Stimulated activated CD4-positive, alpha-beta T cell treated with anti-CD3 and anti-CD28 coated beads, TNF-alpha, amount 100 ng/mL, for 4 hours (primary cell): ENCODE measurements at places on chromosomes 3 and 15.

DNA sequence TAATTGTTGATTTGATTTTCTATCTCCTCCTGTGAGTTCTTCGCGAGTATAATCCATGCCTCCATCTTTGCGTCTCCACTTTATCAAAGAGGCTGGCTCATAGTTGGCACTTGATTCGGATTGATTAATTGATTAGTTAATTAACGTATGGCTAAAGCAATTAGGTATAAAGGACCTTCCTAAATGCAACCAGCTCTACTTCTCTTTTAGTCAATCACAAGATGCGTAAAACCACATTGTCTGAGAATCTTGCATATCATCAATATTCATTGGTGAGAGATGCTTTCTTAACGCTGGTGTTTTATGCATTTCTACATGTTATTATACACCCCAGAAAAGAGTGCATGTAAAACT is 56.4 kb upstream of the NR2F2 start:
- no peak for DNase-seq

- no peak for DNase-seq
Measured at GRCh38 chr3:178022599-178022998, 513.6 kb upstream of the KCNMB2 start.

DNA sequence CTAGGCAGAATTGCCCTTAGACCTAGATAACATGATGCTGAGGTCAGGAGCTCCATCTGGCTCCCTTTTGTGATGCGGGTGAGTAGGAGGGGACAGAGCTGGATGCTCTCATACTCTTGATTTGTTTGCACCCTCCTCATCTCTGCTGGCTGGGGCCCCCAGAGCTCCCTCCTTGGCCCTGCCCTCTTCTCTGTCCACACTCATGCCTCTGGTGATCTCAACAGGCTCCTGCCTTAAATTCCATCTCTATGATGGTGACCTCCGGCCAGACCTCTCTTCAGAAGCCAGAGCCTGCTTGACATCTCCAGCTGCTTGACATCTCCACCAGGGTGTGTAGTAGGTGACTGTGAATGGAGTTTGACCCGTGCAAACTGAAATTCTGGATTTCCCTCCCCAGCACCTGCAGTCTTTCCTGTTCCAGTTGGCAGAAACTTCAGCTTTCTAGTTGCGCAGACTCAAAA is 4.3 kb upstream of the FGD5 start:
- DNase-seq = no peak

GRCh38 chr15:78617076-78617475 is 3.7 kb downstream of the CHRNA3 start:
- DNase-seq = no peak

GRCh38 chr3:14428087-14429033 is 26.0 kb downstream of the SLC6A6 start:
- no peak for DNase-seq

DNA sequence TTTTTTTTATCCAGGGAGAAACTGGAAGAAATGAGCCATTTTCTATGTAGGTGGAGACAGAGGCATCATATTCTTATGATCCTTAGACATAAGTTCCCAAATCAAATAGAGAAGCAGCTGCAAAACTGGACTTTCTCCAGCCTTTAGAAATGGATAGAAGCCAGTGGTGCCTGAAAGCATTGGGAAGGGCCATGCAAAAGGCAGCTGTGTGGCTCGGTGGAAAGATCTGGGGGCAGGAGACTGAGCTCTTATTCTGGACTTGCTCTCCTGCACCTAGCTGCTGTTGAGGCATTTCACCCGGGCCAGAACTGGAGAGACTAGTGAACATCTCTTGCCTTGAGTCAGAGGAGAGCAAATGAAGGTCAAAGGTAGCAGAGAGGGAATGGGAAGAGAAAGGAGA is 73.1 kb downstream of the TFG start:
- no peak for DNase-seq

DNA sequence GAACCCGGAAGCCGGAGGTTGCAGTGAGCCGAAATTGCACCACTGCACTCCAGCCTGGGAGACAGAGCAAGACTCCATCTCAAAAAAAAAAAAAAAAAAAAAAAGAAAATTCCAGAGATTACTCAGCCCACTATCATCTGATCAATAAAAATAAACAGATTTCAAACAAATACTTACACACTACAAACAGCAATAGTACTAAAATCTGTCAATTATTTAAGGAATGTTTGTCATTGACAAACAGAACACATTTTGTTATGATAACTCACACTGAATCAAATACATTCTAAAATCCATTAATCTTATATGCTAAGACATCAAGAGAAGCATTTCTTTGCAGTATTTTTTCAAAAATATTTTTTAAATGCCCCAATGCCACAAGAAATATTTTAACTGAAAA is 7.6 kb downstream of the MYO9A start:
- no peak for DNase-seq

DNA sequence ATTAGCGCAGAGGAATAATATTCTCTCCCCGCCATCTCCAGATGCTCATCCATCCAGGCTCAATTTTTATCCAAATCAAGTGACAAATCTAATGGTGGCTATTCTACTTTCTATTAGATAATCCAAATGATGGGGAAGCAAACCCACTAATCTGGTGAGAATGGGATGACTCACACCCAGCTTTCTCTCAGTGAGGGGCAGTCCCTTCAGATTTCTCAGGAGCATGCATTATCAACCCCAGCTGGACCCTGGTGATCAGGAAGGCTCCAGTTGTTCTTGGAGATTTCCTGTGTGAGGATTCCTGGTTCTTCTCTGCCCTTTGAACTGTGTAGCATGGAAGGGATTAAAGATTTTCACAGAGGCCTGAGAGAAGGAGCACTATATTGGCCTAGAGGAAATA is 358.0 kb downstream of the WDR72 start:
- DNase-seq = no peak

DNA sequence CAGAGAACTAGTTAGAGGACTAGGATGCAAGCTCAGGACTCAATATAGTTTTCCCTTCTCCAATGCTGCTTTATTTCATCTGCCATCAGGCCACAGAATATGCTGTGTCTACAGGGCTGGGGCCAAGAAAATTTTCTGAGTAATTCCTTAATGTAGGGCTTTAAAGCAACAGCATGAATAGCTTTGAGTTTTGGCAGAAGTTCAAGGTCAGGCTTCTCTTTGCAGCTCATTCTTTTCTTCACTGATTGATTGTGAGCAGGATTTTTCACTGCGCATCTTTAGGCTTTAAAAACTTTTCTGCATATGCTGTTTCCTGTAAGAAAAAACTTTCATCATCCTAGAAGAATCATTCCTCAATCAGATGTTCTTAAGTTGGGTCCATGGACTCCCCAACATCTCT is 4.6 kb downstream of the TMEM108 start:
- no peak for DNase-seq

DNA sequence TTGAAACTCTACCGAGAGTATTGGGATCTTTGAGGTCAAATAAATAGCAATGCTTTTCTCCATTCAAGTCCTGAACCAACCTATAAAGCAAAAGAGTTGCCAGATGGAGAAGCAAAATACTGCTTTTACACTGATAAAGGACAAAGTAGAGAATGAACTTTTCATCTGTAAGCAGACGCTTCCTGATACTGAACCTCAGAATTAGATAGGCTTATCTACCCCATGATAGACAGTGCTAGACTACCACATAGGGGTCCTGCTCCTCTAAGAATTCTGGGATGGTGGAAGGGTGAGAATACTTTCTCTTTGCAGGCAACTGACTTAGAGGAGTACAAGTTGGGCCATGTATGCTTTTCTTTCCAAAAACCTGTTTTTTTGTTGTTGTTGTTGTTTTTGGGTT is 9.5 kb downstream of the SAXO2 start:
- no peak for DNase-seq

- DNase-seq = no peak
Measured at GRCh38 chr3:72303926-72304325, 519.0 kb upstream of the PROK2 start.

GRCh38 chr15:80418892-80419537 is 14.8 kb downstream of the ARNT2 start:
- DNase-seq = no peak

- no peak for DNase-seq
Measured at GRCh38 chr15:48315041-48315440, 16.2 kb upstream of the DUT start.

GRCh38 chr15:78978601-78979179 is 33.8 kb upstream of the CTSH start:
- DNase-seq = no peak

- no peak for DNase-seq
Measured at GRCh38 chr3:59658274-59658673, 608.4 kb upstream of the CFAP20DC start.

DNA sequence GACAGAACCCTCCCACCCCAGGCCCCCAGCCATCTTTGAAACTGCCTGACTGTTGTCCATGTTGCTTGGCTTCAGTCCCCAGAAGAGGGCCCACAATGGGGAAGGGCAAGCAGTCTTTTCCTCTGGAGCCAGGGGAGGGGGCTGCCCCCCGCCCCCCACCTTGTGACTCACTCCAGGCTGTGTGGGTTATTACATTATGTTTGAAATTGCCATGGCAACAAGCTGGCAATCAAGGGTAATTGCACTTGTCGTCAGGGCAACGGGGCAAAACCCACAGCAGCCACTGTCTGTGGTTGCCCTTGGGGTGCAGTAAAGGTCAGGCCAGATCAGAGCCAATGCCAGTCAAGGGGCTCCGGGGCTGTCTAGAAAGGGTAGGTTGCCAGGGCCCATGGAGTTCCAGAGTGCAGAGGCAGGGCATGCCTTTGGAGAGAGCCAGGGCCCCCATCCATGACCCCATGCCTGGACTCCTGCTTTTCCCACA is 3.1 kb upstream of the CAMKV start:
- no peak for DNase-seq

- DNase-seq = no peak
Measured at GRCh38 chr3:153600896-153601295, 438.9 kb downstream of the RAP2B start.

GRCh38 chr3:71087143-71088018 is 496.1 kb downstream of the FOXP1 start:
- no peak for DNase-seq

DNA sequence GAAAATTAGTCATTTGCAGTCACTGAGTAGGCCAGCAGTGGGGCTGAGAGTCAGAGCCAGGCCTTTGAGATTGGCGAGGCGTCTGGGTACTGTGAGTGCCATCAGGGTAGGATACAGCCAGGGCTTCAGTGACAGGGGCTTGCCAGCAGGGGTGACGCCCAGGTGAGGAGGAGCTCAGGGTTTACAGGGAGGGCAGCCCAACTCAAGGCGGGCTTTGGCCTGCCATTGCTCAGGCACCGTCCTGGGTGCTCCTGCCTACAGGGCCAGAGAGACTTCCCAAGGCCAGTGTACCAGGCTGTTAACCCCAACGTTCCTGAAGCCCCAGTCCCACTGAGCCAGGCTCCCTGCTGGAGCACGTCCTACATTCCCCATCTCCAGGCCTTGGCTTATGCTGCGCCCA is 152.0 kb downstream of the FBLN2 start:
- DNase-seq = no peak

- peak; percentile 10 for DNase-seq
Measured at GRCh38 chr3:113948015-113948917, 453 bp downstream of the ZDHHC23 start.

- no peak for DNase-seq
Measured at GRCh38 chr15:79896131-79896633, 632 bp downstream of the MTHFS start.

- DNase-seq = no peak
Measured at GRCh38 chr3:24472358-24472757, 22.3 kb downstream of the THRB start.

DNA sequence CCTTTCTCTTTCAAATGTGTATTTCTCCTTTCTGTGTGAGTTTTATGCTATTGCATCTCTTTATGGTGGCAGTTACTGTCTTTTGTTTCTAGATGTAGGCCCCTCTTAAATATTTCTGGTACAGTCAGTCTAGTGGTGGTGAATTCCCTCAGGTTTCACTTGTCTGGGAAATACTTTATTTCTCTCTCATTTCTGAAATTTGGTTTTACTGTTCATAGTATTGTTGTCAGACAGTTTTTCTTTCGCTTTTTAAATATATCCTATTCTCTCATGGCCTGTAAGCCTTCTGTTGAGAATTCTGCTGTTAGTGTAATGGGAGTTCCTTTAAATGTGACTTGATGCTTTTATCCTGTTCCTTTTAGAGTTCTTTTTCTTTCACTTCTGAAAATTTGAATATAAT is 874.0 kb downstream of the PLOD2 start:
- no peak for DNase-seq
